ENCODE measurements at places on chromosomes 3 and 15.

- peak; percentile 52 for DNase-seq
Measured at GRCh38 chr3:110815008-110815583, 256.5 kb upstream of the NECTIN3 start.

DNA sequence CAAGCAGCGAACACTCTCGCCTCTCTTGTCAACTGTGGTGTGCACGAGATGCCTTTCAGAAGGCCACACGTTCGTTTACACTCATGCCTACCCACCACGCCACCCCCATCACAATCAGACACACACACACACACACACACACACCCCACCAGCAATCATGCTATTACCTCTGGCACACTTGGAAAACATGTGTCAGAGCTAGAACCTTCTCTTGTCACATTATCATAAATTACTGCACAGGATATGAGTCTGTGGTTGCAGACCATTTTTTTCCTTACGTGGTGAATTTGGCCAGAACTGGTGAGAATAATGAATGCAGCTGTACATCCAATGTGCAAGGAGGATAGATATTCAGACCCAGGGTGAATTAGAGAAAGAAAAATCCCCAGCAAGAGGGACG, 52.4 kb downstream of the TRIM69 start:
- DNase-seq = no peak

GRCh38 chr3:73832426-73832825, 207.7 kb upstream of the PDZRN3 start:
- DNase-seq = no peak

DNA sequence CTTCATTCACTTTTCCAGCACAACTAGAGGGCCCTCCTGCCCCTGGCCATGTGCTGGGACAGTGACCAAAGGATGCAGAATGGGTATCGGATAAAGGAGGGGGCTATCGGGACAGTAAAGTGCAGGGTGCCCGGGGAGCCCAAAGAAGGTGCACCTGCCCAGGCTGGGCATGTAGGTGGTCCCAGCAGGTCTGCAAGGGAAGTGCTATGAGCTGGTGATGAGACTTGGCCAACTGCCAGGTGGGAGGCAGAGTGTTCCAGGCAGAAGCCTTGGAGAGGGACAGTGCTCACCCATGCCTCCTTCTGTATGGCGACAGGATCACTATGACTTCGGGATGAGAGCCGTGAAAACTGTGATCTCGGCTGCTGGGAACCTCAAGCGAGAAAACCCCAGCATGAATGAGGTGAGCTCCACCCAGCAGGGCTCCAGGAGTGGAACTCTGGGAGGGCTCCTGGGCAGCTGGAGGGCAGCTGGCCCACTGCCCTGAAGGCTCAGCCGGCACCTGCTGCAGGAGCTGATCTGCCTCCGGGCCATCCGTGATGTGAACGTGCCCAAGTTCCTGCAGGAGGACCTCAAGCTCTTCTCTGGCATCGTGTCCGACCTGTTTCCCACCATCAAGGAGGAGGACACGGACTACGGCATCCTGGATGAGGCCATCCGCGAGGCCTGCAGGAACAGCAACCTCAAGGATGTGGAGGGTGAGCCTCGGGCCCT, 48.4 kb downstream of the DNAH1 start:
- DNase-seq = no peak

- no peak for DNase-seq
Measured at GRCh38 chr15:31333119-31333518, 6.5 kb downstream of the KLF13 start.
